ENCODE measurements at places on chromosomes 11 and 22. TPM values are rescaled to one million over a fixed set of nuclear protein-coding genes. Genes with fewer than 3 reads are reported as not detected.

- DNase-seq: peak; percentile 77
Measured at GRCh38 chr22:45670981-45671782, 452 bp upstream of the ATXN10 start.

GRCh38 chr11:47259232-47259977, 1.6 kb downstream of the NR1H3 start:
- no peak for DNase-seq

Gene GGTLC2
- polyA plus RNA-seq: not detected

- DNase-seq: no peak
Measured at GRCh38 chr11:2443406-2443805, 908 bp downstream of the TRPM5 start.

GRCh38 chr11:69359735-69360480, 66.0 kb downstream of the MYEOV start:
- DNase-seq: no peak

Gene KCNK4
- not detected for polyA plus RNA-seq

DNA sequence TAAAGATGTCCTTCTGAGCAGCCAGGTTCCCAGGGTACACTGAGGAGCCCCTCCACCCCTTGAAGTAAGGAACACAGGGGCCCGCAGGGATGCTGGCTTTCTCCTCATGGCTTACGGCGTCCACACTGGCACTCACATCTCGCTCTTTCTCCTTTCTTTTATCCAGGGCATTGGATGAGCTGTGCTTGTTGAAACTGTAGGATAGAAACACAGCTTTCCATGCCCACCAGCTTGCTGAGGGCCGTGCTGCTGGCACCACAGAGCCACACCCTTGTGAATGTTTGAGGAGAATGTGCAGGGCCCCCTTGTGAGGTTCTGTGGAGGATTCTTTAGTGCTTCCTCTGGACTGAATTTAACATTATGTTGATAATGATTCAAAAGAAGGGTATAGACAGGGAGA, 51.7 kb upstream of the B3GAT1 start:
- no peak for DNase-seq

Gene MS4A6E
- not detected for polyA plus RNA-seq

Gene HBE1
- 0.38 TPM for polyA plus RNA-seq

Gene SSTR3
- 1.6 TPM for polyA plus RNA-seq

DNA sequence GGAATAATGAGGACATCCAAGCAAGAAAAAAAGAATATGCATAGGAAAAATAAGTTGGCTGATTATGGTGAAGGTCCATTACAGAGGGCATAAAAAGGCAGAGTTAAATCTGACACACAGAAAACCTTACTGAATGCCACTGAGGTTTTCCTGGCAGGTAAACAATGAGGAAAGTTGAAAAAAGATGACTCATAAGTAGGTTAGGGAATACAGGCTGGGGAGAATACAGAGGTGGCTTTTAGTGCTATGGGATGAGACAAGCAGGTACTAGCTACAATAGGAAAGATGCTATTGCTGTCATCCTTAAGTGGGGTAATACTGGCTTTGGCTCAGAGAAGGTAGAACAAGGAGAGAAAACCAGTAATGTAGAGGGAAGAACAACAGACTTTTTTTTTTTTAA, 44.7 kb downstream of the CSTF3 start:
- DNase-seq: no peak
